ENCODE measurements at places on chromosomes 3 and 15.

DNA sequence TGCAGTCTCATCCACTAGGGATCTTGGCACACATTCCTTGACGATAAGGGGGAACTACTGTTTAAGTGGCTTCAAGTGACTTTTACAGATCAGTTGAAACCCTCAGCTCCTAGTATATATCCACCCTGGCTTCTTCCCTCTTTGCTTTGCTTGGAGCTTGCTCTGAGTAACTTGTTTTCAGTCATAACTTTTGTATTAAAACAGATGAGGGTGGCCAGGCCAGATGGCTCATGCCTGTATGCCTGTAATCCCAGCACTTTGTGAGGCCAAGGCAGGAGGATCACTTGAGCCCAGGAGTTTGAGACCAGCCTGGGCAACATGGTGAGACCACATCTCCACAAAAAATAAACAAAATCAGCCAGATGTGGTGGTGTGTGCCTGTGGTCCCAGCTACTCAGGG, 42.4 kb downstream of the EOMES start:
- DNase-seq = no peak

DNA sequence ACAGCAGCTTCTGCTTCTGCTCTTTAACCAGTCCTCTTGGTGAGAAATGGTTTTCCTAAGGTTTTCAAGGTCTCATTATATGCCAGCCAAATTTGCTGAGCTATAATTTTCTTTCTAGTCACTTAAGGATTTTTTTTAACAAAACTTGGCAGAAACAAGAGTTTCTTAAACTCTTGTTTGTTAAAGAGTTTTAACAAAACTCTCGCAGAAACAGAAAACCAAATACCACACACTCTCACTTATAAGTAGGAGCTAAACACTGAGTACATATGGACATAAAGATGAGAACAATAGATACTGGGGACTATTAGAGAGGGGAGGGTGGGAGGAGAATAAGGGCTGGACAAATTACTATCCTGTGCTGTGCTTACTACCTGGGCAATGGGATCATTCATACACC, 908.3 kb downstream of the TUSC7 start:
- no peak for DNase-seq

DNA sequence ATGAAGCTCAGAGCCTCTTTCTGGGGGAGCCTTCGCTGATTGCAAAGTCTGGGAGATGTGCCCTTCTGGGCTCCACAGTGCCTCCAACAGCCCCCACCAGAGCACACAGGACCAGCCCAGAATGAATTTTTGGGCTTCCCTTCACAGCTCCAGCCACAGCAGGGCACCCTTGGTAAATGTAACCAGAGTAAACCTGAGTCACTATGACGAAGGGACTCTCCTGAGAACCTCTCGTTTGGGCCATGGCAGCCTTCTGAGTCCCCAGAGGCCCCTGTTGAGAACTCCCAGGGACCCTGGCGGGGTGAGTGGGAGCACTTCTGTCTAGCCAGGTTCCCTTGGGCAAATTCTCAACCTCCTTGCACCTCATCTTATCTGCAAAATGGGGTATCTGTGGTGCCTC, 20.8 kb downstream of the FAM3D start:
- DNase-seq = no peak

GRCh38 chr15:97410897-97411575, 549.5 kb upstream of the ARRDC4 start:
- no peak for DNase-seq

DNA sequence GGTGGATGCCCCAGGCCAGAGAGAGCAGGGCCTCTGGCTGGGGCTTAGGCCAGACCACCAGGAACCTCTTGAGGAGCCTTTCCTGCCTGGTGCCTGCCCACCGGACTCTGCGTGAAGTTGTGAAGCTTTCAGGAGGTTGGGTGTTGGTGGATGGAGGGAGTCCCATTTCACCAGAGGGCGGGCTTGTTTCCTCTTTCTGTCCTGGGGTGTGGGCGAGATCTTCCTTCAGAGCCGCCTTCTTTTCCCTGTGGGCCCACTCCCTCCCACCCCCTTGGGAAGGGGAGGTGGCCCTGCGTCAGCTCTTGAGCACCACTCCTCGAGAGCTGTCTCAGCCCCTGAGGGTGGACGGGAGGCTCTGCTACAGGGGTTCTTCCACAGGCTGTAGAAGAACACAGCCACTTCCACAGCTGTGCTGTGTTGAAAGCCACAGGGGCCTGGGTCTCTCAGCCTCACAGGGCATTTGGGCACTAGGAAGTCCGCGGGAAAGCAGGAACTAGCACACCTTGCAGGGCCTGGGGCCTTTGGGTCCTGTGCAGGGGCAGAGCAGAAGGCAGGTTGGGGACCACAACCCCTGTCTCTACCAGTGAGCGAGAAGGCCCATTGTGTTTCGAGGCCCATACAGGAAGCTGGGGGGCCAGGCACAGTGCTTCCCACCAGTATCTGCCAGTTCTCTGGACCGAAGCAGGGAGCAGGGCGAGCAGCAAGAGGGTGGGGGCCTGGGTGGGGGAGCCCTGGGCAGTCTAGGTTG, 2.1 kb downstream of the AMIGO3 start:
- DNase-seq = no peak

DNA sequence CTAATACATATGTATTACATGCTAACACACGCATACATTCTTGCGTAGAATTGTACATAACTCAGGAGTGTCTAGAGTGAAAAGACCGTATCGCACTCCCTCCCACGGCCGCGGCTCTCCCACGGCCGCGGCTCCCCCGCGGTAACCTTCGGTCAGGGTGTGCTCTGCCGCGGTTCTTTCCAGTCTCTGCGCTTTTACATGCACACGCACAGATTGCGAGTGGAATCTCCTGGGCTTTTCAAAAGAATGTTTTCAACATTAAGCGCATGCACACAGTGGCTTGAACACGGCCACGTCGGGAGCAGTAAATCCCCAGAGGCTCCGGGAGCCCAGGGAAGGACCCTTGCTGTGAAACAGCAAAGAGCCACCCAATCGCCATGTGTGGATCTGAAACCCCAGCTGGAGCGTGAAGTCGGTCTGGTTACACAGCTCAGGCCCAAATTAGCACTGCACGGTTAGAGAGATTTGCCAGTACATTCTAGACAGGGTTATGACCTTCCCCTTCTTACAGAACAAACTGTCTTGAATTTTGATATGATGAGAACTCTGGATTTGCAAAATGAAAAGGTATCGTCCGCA, 805 bp upstream of the RGMA start:
- no peak for DNase-seq

- no peak for DNase-seq
These were observed 32.2 kb downstream of the NSUN3 start for GRCh38 chr3:94095111-94095510.

DNA sequence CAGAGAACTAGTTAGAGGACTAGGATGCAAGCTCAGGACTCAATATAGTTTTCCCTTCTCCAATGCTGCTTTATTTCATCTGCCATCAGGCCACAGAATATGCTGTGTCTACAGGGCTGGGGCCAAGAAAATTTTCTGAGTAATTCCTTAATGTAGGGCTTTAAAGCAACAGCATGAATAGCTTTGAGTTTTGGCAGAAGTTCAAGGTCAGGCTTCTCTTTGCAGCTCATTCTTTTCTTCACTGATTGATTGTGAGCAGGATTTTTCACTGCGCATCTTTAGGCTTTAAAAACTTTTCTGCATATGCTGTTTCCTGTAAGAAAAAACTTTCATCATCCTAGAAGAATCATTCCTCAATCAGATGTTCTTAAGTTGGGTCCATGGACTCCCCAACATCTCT, 4.6 kb downstream of the TMEM108 start:
- DNase-seq = no peak

DNA sequence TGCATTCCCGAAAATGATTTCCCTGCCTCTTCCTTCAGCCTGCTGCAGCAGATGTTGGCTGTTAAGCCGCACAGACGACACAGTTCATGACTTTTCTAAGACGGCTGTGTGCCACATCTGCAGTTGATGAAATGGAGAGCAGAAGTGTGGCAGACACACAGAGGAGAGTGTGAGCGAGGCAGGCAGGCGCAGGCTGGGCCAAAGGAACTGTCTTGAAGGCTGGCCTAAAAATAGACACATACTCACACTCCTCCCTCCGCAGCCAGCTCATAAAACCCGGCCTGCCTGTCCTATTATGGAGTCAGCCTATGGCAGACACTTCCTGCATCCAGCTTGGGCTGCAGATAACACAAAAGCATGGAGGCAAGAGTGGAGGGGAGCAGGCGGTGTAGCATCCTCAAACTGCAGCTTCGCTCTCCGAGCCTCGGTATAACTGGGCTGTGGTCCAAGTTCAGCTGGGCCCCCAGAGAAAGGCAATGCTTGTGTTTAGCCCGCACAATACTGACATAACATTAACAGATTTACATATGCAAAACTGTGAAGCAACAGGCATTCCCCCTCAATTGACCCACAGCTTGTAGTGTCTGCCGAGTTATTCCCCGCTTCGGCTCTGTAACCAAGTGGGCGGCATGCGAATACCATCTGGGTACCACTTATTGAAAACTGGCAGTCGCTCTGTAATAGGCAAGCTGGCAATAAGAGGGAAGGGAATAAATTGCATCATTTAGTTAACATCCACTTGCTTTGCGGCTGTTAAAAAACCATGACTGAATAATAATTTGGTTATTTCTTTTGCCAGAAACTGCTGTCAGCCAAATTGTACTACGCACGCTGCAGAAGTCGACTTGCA, 40.8 kb downstream of the FOXP1 start:
- peak; percentile 94 for DNase-seq

- no peak for DNase-seq
These were observed 377.1 kb upstream of the PROK2 start for GRCh38 chr3:72161881-72162595.

GRCh38 chr15:101317336-101317872, 22.4 kb upstream of the SNRPA1 start:
- no peak for DNase-seq

- no peak for DNase-seq
These were observed 14.0 kb downstream of the TIGIT start for GRCh38 chr3:114307832-114308231.

- no peak for DNase-seq
These were observed 53.0 kb upstream of the SLC6A1 start for GRCh38 chr3:10939556-10939955.

GRCh38 chr3:88000853-88001252, 58.0 kb downstream of the CGGBP1 start:
- no peak for DNase-seq

GRCh38 chr3:126908752-126909275, 74.1 kb upstream of the PLXNA1 start:
- DNase-seq = peak; percentile 22

DNA sequence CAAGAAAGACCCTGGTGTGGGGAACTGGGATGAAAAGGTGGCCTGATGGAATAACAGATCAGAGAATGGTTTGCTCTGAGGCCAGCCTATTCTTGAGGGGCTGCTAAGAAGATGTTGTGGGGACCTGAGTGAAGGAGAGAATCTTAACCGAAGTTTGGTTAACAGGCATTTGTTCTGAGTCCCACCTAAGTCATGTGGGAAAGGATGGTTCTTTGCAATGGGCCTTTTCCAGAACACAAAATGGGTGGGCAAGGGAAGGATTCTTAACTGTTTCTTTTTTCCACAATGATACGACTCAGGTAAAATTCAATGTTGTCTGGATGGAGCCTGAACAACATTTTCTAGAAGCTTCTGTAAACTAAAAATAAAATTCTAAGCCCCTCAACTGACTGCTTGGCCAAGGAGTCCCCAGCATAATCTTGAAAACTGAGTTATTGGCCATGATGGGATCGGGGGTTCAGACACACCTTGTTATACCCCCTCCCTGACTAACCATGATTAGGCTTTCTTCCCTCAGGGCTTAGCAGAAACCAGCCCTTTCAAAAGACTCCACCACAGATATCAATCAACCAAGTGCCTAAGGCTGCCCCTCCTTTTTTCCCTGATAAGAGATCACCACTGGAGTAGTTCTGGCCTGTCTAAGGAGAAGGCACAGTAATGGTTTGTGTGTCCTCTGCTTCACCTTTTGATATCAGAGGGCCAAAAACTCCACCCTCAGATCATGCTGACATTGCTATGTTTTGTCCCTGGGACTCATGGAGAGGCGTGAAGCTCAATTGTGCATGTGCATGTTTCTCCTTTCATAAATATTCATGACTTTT, 30.1 kb downstream of the SCN11A start:
- no peak for DNase-seq

DNA sequence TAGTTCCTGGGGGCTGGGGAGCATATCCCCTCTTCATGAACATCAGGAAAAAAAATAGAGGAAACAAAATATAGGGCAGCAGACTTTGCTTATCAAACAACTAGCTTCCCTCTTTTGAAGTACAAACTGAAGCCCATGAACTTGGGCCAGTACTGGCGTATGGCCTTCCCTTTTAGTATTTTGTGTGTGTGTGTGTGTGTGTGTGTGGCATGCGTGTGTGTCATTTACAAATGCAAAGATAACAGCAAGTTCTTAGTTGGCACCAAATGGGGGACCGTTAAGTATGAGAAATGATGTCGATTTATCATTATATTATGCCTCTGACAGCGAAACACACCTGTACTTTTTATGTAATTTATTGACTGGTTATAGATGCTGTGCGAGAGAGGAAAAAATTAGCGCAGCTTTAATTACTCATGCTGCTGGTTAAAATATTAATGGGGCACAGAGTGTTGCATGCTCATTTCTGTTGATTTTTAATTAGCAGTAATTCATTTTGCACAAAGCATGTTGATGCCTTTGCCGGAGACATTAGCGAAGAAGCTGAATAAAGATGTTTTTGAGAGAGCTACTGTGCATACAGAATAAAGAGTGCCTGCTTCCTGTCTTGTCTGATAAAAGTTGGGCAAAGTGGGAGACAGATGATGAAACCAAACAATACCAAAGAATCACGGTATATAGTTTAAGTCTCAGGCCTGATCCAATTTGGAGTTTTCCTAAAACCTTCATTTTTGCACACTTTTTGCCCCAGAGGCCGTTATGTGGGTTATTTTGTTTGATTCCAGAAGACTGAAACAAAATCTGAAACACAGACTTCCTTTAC, 297.1 kb downstream of the SATB1 start:
- DNase-seq = no peak

- DNase-seq = no peak
These were observed 1.8 kb downstream of the PRKCD start for GRCh38 chr3:53162672-53163443.

DNA sequence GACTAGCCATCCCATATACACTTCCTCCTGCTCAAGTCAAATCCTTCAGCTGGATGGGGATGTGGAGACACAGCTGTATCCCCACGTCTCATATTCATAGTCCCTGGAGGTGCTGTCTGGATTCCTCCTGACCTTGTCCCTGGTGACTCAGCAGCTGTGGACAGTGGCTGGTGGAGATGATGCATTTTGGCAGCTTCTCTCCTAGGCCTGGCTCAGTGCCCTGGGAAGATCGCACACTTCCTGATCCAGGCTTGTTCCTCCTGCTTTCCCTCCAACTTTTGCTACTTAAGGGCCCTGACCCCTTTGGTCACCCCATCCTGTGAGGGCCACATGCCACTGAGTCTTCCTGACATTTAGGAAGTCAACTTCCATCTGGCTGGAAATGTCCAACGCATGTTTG, 44.4 kb downstream of the ADAMTSL3 start:
- DNase-seq = no peak

DNA sequence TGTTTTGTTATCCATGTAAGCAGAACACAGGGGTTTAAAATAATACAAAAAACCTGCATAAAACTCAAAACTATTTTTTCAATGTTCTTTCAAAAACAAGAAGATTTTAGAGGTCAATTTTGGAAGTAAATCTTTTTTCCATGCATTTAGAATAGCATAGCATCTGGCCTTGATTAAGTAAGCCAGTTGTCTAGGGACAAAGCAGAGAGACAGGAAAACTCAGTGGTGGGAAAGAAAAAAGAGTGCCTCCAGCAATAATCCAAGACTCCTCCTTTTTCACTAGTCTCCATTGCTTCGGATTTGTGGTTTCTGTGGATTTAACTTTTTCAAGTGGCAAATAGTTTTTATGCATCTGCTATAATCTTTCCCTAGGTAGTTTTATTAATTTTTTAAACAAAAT, 88.9 kb downstream of the SUCNR1 start:
- DNase-seq = no peak

All from hematopoietic multipotent progenitor cell (in vitro differentiated cells).